ENCODE measurements at places on chromosomes 6 and 20.

DNA sequence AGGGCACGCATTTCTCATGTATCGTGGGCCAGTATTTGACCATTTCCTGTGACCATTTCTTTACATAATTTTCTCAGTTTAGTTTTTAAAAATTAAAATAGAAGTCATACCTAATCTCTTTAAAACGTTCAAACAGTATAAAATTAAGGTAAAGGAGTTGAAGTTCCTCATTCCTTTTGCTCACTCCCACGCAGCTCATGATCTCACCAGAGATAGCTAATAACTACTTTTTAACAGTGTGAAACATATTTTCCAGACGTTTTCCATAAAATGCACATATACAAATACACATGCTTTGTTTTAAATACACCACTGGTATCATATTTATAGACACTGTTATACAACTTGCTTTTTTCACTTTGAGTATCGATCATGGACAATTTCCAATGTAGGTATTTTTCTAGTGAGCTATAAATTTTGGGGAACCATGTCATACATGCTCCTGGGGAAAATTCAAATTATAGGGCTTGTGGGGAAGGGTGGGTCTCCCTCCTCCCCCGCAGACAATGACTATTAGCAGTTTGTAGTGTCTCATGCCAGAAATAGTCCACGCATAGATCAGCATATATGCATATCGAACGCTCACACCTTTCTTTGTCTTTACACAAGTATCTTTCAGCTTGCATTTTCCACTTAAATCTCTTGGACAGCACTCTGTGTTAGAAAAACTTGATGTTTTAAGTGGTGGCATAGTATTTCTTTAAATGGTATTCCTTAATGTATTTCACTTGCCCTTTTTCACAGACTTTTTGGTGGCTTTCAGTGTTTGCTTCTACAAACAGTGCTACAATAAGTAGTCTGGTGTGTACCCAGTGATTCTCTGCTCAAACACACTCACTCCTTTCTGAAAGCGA is 145.5 kb upstream of the ZNF217 start:
- no peak for DNase-seq

DNA sequence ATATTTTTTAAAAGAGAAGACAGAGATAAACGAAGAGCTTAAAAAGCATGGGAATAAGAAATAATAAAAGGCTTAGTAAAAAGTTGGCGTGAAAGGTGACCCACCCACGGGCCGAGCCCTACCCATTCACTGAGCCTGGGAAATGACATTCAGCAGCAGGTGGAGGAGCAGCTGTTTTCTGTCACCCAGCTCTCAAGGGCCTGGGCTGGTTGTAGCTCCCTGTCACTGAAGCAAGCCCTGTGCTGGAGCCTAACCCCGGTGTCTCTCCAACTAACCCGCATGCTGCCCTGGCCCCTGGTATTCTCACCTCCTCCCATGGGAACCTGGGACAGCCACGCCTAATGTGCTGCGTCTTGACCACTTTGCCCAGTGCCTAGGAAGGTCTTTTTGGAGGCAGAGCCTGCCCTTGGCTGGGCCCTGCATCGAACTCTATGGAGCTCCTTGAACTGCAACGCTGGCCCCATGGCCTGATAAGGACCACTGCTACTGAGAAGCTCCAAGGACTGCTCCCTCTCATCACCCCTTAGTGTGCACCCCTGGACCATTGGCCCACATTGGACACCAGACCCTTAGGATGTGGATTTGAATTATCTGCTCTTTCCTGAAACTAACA is 68.8 kb upstream of the IYD start:
- DNase-seq = no peak

DNA sequence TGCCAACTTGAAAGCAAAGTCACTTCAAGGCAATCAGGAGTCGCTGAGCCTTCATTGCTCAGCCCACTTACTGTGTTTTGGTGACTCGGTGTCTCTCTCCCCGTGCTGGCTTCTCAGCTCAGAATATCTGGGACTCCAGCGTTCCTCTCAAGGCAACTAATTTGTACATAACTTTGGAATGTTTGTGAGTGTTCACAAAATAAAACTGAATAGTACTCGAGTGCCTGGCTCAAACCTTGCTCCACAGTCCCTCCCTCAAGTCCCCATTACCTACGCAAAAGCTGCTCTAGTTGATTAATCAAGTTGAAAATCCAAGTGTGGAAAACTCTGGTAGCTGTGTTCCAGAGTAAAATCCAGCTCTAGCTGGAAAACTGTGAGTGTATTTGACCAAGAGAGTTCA is 8.6 kb downstream of the IPCEF1 start:
- no peak for DNase-seq

- DNase-seq = no peak
These were observed 128.3 kb downstream of the MAP3K7 start for GRCh38 chr6:90458353-90459224.

GRCh38 chr6:38722727-38723334 is 7.7 kb downstream of the DNAH8 start:
- DNase-seq = no peak

GRCh38 chr20:39040116-39040515 is 78.0 kb downstream of the DHX35 start:
- no peak for DNase-seq

- DNase-seq = no peak
These were observed 182.3 kb upstream of the PHACTR1 start for GRCh38 chr6:12534069-12534853.

- DNase-seq = no peak
These were observed 29.8 kb downstream of the SNAI1 start for GRCh38 chr20:50012282-50013263.

DNA sequence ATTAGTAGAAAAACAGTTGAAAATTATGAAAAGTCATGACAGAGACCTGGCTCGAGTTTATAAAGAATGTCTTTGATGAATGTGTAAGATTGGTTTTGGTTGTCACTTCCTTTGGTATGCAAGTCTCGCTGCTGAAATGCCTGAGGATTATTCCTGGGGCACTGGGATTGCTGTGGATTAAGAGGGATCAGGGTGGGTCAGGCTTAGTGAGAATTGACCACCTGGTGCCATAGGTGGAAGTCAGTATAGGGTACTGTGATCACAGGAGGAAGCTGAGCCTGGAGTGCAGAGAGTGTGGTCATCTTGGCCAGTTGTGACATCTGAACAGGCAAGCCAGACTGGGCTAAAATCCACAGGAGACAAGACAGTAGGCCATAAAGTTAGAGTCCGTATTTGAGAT is 34.9 kb downstream of the CEP43 start:
- no peak for DNase-seq

- no peak for DNase-seq
These were observed 3.1 kb upstream of the AKIRIN2 start for GRCh38 chr6:87705070-87705691.

- no peak for DNase-seq
These were observed 46.9 kb downstream of the STXBP5 start for GRCh38 chr6:147251072-147251471.

GRCh38 chr6:112504621-112505020 is 157.5 kb downstream of the RFPL4B start:
- no peak for DNase-seq

- no peak for DNase-seq
These were observed 23.8 kb downstream of the ANKS1A start for GRCh38 chr6:34912715-34913464.

DNA sequence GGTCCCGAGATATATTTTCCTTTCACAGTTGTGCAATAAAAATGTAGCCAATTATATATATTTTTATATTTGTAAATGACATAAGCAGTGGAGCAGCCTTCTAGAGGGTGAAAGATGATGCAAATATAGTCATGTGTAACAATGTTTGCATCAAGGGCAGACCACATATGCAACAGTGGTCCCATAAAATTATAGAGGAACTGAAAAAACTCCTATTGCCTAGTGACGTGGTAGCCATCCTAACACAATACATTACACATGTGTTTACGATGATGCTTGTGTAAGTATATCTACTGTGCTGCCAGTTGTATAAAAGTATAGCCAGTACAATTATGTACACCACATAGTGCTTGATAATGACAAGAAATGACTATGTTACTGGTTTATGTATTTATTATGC is 162.8 kb downstream of the ZFAND3 start:
- no peak for DNase-seq

DNA sequence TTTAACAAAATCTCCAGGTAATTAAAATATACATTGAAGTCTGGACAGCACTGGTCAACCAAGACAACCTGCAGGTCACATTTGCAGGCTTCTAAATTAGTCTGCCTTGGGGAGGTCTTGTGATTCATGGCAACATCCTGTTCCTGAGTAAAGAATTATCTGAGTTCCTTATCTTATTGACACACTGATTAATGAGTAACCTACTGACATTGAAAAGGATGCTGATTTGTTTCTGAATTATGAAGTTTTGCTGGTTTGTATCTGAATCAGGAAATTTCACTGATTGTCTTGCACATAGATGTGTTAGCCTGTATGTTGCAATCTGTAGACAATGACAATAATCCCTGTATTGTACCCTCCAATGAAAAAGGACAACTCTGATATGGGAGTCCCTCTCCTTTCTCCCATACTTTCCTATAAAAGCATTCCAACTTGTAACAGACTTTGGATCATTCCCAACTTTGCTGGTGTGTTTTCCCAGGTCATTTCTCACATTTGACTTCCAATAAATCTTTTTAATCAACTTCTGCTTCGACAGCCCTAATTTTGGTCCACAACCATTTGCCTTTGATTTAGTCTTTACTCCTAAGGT is 80.0 kb downstream of the LAMP5 start:
- no peak for DNase-seq

DNA sequence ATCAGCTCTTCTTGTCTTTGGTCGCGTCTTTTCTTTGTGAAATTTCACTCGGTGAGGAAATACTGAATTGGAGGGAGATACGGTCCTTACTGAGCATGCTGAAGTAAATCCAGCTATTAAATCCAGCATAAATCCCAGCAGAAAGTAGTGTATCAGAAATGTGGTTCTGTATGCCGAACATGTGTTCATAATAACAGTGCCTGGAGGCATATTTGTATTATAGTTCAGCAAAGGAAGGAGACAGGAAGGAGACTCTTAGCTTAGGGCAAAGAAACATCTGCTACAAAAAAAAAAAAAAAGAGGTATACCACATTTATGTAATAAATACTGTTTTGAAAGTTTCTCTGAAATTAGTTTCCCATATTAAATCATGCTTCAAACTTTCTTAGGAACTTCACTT is 211.8 kb downstream of the PLCB4 start:
- no peak for DNase-seq

DNA sequence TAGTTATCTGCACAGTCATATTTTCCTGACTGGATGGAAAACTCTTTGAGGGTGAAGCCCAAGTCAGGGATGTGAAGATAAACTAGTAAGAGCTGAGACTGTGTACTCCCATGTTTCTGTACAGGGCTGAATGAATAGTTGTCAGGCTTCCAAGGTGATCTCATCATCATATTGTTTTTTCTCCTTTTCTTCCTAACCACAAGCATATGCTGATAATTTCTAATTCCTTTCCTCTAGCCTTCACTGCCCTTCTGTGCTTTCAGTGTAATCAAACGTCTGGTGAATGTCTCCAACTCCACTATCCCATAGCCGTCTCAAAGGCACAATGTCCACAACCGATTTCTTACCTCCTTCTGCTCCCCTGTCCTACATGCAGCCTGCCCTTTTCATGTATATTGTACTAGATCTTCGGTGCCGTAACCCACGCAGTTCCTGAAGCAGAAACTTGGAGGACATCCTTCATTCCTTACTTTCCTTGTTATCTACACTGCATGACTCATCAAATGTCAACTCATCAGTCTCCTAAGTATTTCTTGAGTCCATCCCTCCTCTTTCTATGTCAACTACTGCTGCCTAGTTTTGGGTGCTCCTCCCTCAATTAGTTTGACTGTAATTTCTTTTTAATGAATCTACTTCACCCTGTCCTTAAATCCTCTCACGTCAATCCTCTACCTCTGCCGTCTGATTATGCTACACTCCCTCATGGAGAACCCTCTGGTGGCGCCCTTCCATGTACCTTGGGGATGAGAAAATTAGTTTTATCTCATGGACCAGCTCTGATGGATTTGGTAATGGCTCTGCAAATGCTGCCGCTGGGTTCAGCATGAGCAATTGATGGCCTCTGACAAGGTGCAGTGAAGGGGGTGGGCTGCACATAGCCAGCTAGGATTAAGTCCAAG is 21.9 kb downstream of the NCOA7 start:
- DNase-seq = no peak

GRCh38 chr20:62327726-62328495 is 25.1 kb downstream of the ADRM1 start:
- DNase-seq = no peak

GRCh38 chr6:64266351-64266821 is 630.8 kb downstream of the PHF3 start:
- no peak for DNase-seq

DNA sequence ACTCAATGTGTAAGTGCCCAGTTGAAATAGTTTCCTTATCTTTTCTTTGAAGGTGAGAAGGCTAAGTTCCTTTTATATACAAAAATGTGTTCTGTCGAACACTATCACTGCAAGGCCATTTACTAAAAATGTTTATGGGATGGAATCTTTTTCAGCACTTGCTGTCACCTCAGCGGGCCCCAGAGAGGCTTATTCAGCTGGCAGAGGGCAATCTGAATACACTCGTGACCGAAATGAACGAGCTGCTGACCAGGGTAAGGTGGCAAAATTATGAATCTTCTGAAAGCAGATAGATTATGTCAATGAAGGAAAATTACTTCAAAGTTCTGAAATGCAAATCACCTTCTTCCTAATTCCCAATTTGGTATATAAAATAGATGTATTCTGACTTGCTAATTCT is 340.2 kb downstream of the ARHGAP18 start:
- DNase-seq = no peak

DNA sequence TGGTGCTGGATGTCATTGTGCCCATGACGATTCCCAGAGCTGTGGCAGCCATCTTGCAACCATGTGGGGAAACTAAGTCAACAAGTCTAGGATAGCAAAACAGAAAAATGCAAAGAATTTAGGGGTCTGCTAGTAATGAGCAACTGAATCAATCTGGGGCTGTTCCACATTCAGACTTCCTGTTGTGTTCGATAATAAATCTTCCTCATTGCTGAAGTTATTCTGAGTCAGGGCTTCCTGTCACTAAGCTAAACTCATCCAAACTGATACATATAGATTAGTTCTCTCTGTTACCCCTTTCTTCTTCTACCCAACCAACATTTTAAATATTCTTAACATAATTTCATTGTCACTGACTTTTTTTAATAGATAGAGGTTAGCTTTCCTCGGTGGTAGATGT is 205.9 kb downstream of the HACE1 start:
- DNase-seq = no peak

DNA sequence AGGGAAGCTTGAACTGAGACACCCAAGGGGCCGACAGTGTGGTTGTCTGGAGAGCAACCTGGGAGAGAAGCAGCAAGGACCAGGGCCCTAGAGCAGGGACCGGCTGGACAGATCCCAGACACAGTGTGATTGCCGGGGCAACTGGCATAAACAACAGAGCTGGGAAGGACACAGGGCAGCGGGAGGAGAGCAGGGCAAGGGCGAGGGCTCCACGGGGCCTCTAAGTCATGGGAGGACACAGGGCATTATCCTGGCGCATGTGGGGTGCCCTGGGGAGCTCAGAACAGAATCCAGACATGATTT is 31.1 kb upstream of the CCR6 start:
- no peak for DNase-seq

DNA sequence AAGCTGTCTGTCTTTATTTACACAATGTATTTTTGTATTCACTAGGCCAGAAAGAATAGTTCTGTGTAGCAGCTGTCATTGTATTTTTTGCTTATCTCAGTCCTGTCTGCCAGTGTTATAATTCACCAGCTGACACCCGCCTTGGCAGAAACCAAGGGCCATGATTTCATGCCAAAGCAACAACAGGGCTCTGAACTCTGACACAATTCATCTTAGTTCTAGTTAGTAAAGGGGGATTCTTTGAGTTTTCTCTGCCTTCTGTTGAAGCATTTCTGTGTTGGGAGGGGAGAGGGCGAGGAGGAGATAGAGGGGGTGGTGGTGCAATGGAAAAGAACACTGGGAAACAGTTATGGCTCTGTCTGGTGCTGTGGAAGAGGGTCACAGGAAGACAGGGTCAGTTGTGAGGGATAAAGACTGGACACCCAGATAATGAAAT is 684.6 kb upstream of the MARCKS start:
- DNase-seq = no peak

Data from stimulated activated CD8-positive, alpha-beta memory T cell treated with anti-CD3 and anti-CD28 coated beads, Interleukin-2, amount 100 ng/mL, for 1 hour (primary cell).